T-cell (primary cell): ENCODE measurements at places on chromosomes 7 and 10.
A peak's percentile ranks its signal among the peaks of the same experiment; 100 is the strongest.

GRCh38 chr7:87217983-87218653 is 1.4 kb downstream of the TMEM243 start:
- H3K4me1 ChIP-seq: peaks cover 56% of the 10 kb centered on the region
- DNase-seq: no peak
- peak overlapping the region; percentile 89 for H3K27ac ChIP-seq
- peaks cover 4% of the 10 kb centered on the region for H3K27me3 ChIP-seq
- peak overlapping the region; percentile 94 for H3K4me3 ChIP-seq
- H3K36me3 ChIP-seq: no peaks in the 10 kb centered on the region

- no peaks in the 10 kb centered on the region for H3K27me3 ChIP-seq
- H3K4me3 ChIP-seq: no peak overlapping the region
- peaks cover 41% of the 10 kb centered on the region for H3K36me3 ChIP-seq
- H3K27ac ChIP-seq: peak overlapping the region; percentile 37
- no peak for DNase-seq
- H3K4me1 ChIP-seq: no peaks in the 10 kb centered on the region
Measured at GRCh38 chr10:114856544-114857287, 35.1 kb downstream of the FHIP2A start.

GRCh38 chr10:108203905-108204527 is 1039.5 kb upstream of the SORCS1 start:
- H3K27me3 ChIP-seq: no peaks in the 10 kb centered on the region
- H3K4me3 ChIP-seq: no peak overlapping the region
- no peak for DNase-seq
- no peaks in the 10 kb centered on the region for H3K4me1 ChIP-seq
- H3K27ac ChIP-seq: no peak overlapping the region

DNA sequence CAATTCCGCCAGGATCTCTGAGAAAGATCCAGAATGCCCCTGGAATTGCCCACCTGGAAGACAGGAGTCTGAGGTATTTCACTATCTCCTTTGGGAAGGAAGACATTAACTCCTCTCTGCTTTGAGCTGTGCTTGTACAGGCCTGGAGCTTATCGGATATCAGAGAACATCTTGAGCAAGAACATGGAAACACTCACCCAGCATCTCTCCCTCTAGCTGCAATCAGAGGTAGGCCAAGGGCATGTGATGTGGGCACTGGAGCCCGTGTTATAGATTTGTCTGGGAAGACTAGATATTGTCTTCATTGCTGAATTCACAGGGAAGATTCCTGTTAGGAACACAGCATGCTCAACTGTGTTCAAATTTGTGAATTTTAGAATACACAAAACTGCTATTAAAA is 233.9 kb downstream of the PHF14 start:
- no peak for DNase-seq
- no peaks in the 10 kb centered on the region for H3K36me3 ChIP-seq
- no peak overlapping the region for H3K27ac ChIP-seq
- no peaks in the 10 kb centered on the region for H3K4me1 ChIP-seq
- H3K4me3 ChIP-seq: no peak overlapping the region
- H3K27me3 ChIP-seq: no peaks in the 10 kb centered on the region

DNA sequence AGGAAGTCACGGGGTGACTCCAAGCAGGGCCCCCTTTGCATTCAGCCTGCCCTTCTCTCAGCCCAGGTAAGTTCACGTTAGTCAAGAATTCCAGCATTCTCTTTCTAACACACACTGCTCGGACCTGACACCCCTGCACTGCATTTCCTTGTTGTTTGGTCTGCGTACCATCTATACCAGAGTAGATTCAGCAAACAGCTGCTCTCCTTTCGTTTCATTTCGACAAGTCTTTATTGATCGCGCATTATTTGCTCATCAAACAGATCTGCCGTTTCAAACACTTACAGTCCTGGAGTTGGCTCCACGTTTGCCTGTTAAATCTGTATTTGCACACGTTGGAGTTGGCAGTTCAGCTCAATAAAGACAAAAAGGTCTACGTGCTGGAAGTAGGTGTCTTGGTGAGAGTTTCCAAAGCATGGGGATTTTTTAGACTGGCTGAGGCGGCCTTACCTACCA is 495.1 kb downstream of the RPS24 start:
- H3K27me3 ChIP-seq: peaks cover 6% of the 10 kb centered on the region
- no peak overlapping the region for H3K27ac ChIP-seq
- no peak overlapping the region for H3K4me3 ChIP-seq
- DNase-seq: no peak

DNA sequence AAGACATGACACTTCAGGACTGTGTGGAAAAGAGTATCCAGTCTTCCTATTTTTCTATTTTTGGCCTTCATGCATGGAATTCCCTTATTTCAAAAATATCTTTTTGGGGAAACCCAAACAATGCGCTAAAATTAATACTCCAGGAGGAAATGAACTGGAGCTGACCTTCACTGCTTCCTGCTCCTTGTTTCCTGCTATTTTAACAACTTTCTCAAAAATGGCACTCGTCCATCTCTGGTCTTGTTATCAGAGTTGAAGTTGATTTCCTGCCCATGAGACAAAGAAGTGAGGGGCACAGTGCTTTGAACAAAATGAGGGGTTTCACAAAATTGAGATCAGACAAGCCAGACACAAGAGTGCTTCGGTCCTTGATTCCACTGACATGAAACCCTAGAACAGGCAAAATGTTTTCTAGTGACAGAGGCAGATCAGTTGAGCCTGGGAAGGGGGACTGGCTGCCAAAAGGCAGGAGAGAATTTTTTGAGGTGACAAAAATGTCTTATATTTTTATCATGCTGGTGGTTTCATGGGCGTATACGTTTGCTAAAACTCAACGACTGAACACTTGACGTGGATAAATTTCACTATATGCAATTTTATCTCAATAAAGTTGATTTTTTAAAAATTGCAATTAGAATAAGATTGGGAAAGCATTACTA is 193.2 kb downstream of the CREB5 start:
- H3K36me3 ChIP-seq: no peaks in the 10 kb centered on the region
- H3K27me3 ChIP-seq: no peaks in the 10 kb centered on the region
- H3K4me1 ChIP-seq: no peaks in the 10 kb centered on the region
- no peak overlapping the region for H3K27ac ChIP-seq

- H3K36me3 ChIP-seq: peaks cover 17% of the 10 kb centered on the region
- H3K27me3 ChIP-seq: no peaks in the 10 kb centered on the region
- no peak overlapping the region for H3K27ac ChIP-seq
- DNase-seq: no peak
- no peaks in the 10 kb centered on the region for H3K4me1 ChIP-seq
Measured at GRCh38 chr10:71351628-71352319, 32.7 kb downstream of the SLC29A3 start.

- no peak for DNase-seq
- H3K4me1 ChIP-seq: no peaks in the 10 kb centered on the region
- no peak overlapping the region for H3K4me3 ChIP-seq
- H3K27ac ChIP-seq: no peak overlapping the region
Measured at GRCh38 chr7:132386201-132386681, 190.0 kb downstream of the PLXNA4 start.
